ENCODE measurements at places on chromosomes 16 and 17.

GRCh38 chr17:52738791-52739190 is 580.3 kb upstream of the CA10 start:
- DNase-seq = no peak

- DNase-seq = no peak
These were observed 10.2 kb downstream of the CDH5 start for GRCh38 chr16:66376577-66377305.

- no peak for DNase-seq
These were observed 2.2 kb downstream of the SDK2 start for GRCh38 chr17:73641826-73642600.

- DNase-seq = no peak
These were observed 9.8 kb upstream of the MED11 start for GRCh38 chr17:4721203-4722135.

DNA sequence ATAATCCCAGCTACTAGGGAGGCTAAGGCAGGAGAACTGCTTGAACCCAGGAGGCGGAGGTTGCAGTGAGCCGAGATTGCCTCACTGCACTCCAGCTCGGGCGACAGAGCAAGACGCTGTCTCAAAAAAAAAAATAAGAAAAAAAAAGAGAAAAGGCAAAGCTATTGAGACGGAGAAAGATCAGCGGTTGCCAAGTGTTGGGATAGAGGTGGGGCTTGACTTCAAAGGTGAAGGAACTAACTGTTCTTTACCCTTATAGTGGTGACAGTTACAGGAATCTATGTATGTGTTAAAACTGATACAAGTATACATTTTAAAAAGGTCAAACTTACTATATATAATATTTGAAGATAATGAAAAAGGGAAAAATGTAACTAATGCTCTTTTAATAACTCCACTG is 22.5 kb downstream of the AKAP10 start:
- DNase-seq = no peak

GRCh38 chr17:39183045-39183444 is 14.4 kb downstream of the CACNB1 start:
- DNase-seq = no peak

- no peak for DNase-seq
These were observed 17.4 kb upstream of the ZNF469 start for GRCh38 chr16:88365244-88365865.

GRCh38 chr16:13062219-13062618 is 160.8 kb downstream of the SHISA9 start:
- no peak for DNase-seq

DNA sequence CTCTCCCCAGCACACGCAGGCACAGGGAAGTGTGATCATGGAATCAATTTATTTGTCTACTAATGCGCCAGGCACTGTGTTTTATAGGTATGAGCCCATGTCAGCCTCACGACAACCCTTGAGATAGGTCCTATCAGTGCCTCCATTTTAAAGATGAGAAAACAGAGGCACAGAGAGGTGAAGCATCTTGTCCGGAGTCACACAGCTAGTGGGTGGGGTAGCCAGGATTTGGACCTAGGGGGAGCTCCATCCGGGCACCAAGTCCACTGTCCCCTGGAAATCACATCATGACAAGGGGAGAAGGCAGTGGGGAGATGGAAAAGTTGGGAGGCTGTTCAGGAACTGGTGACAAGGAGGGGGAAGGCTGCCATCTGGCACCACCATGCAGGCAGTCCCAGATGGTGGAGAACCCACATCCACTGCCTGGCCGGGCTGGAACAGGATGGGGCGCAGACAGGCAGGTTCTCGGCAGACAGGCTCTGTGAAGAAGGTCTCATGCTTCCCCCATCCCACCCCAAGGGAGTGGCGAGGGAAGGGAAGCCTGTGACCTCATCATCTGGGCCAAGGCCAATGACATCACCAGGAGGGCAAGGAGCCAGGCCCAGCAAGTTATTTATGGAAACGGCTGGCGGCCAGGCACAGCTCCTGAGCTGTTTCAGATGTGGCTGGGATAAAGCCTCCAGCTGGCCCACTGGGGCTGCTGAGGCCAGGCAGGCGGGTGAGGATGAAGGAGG is 126.0 kb upstream of the SDK2 start:
- peak; percentile 14 for DNase-seq

GRCh38 chr16:50169555-50170096 is 16.5 kb downstream of the TENT4B start:
- no peak for DNase-seq

DNA sequence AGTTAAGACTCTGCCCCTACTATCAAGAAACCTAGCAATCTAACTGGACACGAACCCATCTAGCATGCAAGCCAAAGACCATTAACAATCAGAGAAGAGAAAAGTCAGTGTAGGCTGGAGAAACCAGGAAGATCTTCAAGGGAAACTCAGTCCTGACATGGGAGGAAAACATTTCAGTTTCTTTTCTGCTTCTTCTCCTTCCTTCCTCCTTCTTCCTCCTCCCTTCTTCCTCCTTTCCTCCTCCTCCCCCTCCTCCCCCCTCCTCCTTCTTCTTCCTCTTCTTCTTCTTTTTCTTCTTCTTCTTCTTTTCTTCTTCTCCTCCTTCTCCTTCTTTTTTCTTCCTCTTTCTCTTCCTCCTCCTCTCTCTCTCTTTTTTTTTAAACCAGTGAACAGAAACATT is 29.6 kb upstream of the SHISA9 start:
- DNase-seq = no peak

GRCh38 chr17:6423931-6424330 is 11.0 kb downstream of the AIPL1 start:
- DNase-seq = no peak

- no peak for DNase-seq
These were observed 27.9 kb downstream of the VAT1L start for GRCh38 chr16:77816293-77816692.

GRCh38 chr16:8943001-8943763 is 20.5 kb downstream of the USP7 start:
- DNase-seq = no peak

DNA sequence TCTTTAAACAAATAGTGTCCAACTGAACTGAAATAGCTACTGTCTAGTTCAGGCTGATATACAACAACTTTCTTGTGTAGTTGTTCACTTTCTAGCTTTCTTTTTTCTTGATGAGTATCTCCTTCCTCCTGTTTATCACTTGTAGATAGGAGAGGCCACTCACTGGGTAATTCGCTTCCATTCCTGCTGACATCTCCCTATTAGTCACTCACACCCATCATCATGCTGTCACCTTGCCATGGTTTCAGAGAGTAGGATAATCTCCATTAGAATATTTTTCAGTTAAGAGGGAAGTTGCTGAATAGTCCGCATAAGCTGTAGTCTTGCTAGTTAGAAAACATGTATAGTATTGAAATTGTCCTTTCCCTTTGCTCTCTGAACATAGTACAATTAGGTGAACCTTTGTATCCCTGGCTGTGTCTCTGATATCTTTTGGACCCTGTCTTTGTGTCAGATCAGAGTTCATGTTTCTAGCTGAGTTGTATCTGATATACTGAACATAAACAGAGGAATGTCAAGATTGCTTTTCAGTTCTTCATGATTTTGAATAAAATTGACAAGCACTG is 64.4 kb upstream of the RASL10B start:
- no peak for DNase-seq

DNA sequence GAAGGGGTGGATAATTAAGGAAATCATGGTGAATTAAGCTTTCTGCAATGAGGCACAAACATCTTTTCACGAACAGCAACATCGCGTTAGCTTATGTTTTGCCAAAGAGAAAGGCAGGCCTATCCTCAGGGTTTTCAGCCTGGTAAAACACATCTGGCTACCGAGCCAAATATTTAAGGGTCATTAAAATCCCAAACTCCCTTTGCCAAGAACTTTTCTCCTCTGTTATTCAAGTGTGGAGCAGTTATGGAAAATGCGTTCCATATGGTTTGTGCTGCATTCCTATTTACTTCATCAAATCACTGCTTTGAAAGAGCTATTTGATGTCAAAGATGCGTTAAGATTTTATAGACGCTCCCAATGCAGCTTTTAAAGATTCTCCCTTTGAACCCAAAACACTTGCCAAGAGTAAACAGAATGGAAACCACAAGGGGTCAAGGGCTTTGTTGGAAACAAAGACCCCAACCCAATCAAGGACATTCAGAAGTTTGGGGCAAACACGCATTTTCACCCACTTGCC is 308.3 kb upstream of the CDH5 start:
- peak; percentile 83 for DNase-seq

GRCh38 chr17:43878260-43879175 is 28.8 kb downstream of the MPP2 start:
- peak; percentile 77 for DNase-seq

DNA sequence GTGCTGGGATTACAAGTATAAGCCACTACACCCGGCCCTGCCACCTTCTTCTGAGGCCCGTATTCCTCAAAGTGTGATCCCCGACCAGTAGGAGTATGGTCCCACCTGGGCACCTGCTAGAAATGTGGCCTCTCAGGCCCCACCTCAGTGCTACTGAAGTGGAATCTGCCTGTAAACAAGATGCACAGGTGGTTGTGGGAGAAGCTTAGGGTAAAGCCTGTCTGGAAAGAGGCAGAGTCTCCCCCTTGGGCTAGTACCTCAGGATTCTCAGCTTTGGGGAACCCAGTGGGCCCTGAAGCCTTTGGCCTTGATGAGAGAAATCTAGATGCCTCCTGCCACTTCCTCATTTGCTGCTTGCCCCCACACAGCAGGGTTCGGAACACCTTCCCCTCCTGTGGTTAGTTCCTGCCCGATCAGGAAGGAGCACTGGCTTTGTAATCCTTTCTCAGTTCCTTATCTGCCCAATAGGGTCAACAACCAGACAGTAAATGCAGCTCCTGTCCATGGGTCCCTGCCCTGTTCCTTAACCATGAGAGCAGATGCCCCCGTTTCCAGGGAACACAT is 25.2 kb downstream of the TK2 start:
- no peak for DNase-seq

- DNase-seq = peak; percentile 67
These were observed 37.4 kb downstream of the CLEC16A start for GRCh38 chr16:10981697-10982216.

DNA sequence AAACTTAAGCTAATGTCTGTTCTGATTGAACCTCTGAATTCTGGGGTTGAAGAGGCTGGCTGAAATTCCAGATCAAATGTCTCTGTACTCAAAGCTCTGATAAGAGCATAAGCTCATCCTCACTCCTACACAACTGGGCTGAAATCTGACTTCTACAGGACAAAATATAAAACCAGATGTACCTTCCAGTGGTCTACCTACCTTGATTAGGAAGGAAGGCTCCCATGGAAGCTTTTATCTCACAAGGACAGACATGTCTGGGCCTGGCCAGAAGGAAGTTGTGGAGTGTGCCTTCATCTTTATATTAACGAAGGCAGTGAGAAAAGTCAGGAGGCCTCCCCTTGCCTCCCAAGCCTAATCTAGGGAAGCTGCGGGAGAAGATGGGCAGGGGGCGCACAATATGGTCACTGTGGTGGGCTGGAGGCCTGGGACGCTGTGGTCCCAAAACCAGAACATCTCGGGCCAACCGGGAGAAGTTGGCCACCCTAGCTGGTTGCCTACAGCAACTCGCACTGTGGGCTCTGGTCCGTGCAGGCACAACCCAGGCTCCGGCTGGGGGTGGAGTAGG is 55.6 kb upstream of the LRRC37A3 start:
- no peak for DNase-seq

DNA sequence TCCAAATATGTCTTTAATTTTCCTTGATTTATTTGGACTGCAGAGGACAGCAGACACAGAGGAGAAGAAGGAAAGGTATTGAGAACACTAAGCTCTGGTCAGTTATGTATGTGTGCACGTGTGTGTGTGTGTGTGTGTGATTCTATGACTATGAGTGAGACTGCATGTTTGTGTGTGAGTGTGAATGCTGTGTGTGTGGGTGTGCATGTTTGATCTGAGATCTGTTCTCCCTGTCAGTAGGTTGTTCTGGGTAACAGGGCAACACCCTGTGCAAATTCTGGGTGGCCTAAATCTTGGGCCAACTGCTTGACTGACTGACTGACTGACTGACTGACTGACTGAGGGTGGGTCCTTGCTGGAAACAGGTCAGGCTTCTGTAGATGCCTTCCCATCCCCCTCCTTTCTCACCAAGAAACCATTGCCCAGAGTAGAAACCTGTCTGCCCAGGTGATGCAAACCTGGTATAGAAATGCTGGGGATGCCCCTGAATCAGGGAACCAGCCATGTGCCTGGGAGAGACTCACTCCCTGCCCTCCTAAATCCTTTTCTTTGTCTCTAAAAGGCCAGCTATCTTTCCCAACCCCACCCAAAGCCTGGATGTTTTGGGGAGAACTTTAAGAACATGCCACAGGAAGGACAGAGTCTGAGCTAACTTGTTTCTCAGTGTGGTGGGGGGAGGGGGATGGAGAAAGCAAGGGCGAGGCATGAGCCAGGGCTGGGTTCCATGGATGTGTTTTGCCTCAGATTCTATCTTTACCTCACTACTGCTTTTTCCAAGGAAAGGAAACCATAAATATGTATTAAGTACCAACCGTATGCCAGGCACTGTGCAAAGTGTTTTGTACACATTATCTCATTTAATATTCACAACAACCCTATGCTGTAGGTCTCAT is 4.5 kb upstream of the NR1D1 start:
- no peak for DNase-seq

DNA sequence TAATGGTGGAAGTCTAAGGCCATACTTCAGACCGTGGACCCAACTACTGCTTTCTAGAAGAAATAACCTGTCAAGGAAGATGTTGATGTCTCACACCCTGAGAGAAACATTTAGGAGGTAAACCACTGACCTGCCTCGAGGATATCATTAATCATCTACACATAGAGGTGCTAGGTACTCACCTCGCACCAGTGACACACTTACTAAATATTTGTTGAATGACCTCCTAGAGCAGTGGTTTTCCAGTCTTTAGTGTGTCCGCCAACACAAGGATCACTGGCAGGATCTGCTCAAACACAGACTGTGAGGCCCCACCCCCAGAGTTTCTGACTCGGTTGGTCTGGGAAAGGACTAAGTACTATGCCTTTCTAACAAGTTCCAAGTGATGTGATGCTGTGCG is 197.4 kb upstream of the CACNG5 start:
- no peak for DNase-seq

GRCh38 chr17:59621771-59622170 is 2.1 kb downstream of the CLTC start:
- DNase-seq = peak; percentile 31

DNA sequence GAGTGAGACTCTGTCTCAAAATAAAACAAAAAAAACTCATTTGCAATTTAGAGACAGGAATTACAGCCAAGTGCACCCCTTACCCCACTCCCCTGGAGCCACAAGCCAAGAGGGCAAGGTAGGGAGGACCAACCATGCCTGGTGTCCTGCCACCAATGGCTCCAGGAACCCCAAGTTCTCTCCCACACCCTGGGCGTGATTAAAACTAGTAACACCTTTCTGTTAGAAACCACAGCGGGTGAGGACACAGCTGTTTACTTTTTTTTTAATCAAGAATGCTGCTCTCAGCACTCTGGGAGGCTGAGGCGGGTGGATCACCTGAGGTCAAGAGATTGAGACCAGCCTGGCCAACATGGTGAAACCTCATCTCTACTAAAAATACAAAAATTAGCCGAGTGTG is 38.1 kb downstream of the ANKRD11 start:
- DNase-seq = no peak

DNA sequence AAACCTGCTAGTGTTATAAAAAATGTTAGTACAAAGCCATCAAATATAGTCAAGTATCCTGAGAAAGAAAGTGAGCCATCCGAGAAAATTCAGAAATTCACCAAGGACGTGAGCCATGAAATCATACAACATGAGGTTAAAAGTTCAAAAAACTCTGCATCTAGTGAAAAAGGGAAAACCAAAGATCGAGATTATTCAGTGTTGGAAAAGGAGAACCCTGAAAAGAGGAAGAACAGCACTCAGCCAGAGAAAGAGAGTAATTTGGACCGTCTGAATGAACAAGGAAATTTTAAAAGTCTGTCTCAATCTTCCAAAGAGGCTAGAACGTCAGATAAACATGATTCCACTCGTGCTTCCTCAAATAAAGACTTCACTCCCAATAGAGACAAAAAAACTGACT is 31.7 kb downstream of the RBBP6 start:
- DNase-seq = no peak
